CD4-positive, alpha-beta T cell treated with Interleukin-4 for 4 hours (primary cell): ENCODE measurements at places on chromosomes 7 and 10.

DNA sequence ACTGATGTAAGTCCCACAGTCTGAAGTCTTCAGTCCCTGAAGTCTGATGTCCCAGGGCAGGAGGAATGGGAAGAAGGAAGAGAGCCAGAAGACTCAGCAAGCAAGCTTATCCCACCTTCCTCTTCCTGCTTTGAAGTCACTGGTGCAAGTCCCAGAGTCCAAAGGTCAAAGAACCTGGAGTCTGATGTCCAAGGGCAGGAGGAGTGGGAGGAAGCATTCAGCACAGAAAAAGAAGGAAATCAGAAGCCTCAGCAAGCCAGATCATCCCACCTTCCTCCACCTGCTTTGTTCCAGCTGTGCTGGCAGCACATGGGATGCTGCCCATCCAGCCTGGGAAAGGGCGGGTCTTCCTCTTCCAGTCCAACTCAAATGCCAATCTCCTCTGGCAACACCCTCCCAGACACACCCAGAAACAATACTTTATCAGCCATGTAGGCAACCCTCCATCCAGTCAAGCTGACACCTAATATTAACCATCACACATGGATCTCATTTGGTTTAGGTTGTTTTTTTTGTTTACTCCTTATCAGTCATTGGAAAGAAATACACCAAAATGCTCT lies 50.9 kb downstream of the ADAM12 start:
- DNase-seq: no peak

- DNase-seq: no peak
Observed at GRCh38 chr7:116802144-116802745, 60.1 kb upstream of the CAPZA2 start.

GRCh38 chr7:20624666-20625385 lies 9.4 kb downstream of the ABCB5 start:
- no peak for DNase-seq

GRCh38 chr7:124456286-124456685 lies 309.3 kb downstream of the GPR37 start:
- no peak for DNase-seq

DNA sequence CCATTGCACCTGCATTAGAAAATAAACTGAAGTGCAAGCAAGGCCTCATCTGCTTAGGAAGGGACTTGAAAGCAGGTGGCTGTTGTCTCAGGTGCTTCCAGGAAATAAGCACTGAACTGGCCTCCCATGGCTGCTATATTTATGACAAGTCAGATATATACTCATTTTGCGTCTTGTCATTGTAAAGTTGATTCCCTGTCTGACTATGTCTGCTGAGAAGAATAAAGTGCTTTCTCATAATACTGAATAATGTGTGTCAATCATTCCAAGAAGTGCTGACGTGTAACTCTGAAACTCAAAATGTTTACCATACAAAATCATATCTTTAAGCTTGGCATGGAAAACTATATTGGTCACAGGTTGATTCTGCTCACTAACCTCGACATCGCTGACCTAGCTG lies 44.9 kb upstream of the SVOPL start:
- DNase-seq: no peak
